ENCODE measurements at places on chromosomes 3 and 15.

DNA sequence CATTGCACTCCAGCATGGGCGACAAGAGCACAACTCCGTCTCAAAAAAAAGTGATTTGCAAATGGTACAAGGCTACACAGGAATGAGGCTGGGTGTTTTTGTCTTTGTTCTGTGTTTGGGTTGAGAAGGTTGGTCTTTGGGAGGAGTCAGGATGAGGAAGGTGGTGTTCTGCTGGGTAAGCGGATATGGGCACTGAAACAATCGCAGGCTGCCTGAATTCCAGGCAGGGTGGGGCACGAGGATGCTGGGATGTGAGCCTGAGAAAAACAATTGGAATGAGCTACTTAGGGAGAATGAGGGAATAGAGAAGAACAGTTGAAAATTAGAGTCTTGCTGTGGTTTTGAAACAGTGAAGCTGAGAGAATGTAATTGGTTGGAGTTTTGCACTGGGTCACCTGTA lies 51.6 kb downstream of the ZBTB38 start:
- DNase-seq = no peak

DNA sequence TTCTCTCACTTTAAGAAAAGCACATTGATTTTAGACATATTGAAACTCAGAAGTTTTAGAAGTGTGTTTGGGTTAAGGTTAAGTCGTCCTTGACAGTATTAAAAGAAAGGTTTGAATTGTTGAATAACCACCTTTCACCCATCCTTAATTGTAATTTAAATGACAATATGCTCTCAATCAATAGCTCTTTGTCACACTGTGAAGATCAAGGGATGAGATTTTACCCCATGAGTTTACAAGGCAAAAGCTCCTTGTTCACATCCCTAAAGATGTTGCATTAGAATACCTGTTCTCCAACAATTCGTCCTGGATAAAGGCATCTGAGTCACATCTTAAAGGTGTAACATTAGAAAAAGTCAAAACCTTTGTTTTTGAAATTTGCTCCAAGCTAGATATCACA lies 220.4 kb upstream of the MDFIC2 start:
- DNase-seq = no peak

DNA sequence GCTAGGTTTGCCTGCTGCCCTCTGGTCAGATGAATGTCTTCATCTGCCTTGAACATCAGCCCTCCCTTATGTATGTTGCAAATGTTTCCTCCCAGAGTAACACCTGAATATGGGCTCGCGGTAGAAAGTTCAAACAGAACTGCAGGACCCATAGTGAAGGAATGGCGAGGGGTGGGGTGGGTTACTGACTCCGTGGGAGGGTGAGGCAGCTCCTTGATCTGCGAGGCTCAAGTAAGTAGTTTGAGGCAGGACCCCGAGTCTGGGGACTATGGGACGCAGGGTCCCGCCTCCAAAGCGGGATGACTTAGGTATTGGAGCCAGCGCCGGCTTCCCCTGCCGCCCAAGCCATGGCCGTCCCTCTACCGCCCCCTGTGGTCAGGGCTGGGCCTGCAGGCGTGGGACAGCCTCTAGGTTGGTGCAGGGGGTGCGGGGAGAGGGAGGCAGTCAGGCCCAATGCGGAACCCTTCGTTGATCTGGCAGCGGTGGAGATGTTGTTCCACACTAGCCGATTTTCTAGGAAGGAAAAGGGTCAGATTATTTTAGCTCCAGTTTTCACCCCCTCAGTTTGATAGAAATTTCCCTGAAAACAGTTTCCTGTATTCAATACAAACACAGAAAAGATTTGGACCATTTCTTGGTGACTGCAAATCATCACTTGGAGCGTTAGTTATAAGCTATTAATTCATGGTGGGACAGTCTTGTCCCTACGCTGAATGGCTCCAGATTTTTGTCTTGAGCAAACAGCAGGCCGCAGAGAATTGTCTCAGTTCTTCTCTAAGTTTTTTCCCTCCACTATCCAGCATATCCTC lies 72.3 kb downstream of the CORO2B start:
- DNase-seq = peak; percentile 76

- no peak for DNase-seq
Observed at GRCh38 chr3:14039149-14039548, 85.5 kb downstream of the CHCHD4 start.

- no peak for DNase-seq
Observed at GRCh38 chr3:61783993-61784718, 222.8 kb downstream of the PTPRG start.

DNA sequence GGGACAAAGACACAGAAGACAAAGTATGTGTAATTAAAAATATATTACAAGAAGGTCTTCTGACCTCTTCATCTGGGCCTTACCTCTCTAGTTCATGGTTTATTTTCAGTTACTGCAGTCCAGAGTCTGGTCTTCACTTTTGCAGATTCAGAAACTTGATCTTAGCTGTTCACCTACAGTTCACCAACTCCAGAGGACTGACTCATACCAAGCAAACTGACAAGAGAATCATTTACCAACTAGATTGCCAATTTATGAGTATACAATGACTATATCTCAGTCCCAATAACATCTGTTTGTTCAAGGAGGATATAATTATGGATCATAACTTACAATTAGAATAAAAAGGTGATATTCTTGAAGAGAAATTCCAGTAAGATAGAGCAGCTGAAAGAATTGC lies 9.0 kb downstream of the P2RY1 start:
- DNase-seq = no peak

GRCh38 chr3:126449621-126450051 lies 26.1 kb downstream of the ZXDC start:
- DNase-seq = no peak

- DNase-seq = no peak
Observed at GRCh38 chr3:75171630-75172230, 492.4 kb upstream of the FRG2C start.

DNA sequence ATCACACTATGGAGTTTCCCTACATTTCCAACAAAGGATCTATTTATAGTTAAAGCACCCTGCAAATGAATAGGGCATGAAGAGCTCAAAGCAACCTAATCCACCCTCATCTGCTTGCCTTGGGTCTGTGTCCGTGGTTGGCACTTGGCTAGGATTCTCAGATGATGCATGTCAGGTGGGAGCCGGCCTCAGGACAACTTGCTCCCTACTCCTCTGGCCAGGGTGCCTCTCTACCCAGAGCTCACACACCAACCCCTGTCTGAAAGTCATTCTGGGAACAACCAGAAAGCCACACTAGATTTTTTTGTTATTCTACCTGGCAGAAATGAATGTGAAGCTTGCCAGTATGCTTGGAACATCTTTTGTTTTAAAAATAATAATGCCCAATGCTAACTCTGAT lies 13.2 kb downstream of the ARHGEF3 start:
- no peak for DNase-seq

DNA sequence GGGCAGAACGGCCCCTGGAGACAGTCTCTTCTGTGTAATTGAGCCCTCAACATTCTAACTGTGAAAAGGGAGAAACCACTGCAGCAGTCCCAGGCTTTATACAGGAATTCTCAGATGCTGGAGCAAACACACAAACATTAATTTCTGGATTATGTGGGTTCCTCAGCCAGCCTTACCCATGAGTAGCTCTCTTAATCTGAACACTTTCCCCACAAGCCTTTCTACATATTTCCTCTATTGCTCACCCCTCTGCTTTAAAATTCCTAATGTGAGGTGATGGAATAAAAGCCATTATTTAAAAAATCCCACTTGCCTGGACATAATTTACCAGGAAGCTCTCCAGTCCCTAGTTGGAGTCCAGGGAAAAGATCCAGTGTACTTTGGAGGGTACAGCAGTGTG lies 139.0 kb downstream of the CTNNB1 start:
- DNase-seq = no peak

DNA sequence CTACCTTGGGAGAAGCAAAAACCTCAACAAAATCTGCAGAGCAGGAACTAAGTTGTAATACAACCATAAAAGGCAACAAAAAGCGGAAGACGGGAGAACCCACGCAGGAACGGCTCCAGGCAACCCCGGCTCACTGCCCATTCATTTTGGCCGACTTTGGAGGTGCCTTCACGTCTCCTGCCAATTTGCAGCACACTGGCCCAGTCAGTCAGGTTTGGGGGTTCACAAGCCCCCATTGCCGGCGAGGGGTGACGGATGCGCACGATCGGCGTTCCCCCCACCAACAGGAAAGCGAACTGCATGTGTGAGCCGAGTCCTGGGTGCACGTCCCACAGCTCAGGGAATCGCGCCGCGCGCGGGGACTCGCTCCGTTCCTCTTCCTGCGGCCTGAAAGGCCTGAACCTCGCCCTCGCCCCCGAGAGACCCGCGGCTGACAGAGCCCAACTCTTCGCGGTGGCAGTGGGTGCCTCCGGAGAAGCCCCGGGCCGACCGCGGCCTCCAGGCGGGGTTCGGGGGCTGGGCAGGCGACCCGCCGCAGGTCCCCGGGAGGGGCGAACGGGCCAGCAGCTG lies 463 bp downstream of the TERC start:
- peak; percentile 57 for DNase-seq

GRCh38 chr3:168284728-168285127 lies 189.0 kb upstream of the GOLIM4 start:
- DNase-seq = no peak

GRCh38 chr3:130341388-130341787 lies 4.1 kb upstream of the COL6A5 start:
- no peak for DNase-seq

DNA sequence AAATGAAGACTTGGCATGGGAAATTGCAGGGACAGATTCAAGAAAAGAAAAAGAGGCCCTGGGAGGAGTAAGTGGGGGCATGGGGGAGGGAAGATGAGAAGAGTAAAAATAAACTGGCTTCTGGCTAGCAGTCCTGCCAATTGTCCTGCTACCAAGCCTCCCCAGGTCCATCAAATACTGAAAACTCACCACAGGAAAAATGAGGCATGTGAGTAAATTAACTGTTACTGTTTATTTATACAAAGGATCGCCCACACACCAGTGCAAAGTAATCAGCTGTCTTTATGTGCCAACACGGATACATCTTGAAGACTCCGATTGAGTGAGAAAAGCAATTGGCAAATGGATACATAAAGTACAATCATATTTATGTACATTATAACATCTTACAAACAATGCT lies 10.7 kb upstream of the KLHL25 start:
- no peak for DNase-seq

DNA sequence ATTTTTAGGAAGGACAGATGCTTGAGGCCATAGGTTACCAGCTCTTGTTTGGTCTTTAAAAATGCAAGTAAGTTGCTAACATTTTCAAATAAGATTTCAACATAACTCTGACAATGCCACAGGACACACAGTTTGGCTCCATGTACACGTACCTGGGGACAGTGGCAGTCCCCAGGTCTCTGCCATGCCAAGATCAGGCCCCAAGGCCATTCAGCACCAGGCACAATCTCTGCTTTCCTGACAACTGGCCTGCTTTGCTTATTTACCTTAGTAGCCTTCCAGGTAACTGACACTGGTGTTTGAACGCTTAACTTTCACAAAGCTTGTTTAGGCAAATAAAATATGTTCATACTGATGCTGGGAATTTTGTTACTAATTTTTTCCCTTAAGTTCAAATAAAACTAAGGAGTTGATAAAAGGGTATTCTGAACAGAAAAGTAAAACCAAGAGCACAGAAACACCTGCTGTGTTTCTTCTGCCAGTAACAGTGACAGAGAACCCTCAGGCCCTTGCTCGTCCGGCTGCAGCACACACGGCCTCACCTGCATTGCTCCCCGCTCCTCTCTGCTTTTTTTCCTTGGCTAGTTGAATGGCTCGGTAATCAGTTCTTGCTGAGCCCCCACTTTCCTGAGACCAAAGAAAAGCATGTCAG lies 16.5 kb downstream of the ZXDC start:
- no peak for DNase-seq

DNA sequence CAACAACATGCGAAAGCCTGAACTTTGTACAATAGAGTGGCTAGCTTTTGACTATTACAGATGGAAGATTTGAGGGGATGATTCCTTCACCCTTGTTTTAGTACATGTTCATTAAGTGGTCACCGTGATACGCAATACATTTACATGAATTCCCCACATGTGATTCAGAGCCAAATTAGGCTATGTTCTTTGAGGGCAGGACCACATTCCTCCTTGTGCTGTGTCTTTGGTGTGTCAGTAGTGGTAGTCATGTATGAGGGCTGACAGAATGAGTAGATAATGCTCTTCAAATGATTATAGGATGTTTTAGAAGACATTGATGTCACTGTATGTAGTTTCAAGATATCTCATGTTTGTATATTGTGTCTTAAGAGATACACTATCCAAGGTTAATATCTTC lies 12.1 kb downstream of the PTPRG start:
- no peak for DNase-seq

- DNase-seq = no peak
Observed at GRCh38 chr15:60795471-60795870, 316.5 kb upstream of the ICE2 start.

GRCh38 chr15:70974004-70974832 lies 81.6 kb downstream of the LRRC49 start:
- DNase-seq = no peak

GRCh38 chr3:188169830-188170455 lies 16.0 kb downstream of the LPP start:
- no peak for DNase-seq

DNA sequence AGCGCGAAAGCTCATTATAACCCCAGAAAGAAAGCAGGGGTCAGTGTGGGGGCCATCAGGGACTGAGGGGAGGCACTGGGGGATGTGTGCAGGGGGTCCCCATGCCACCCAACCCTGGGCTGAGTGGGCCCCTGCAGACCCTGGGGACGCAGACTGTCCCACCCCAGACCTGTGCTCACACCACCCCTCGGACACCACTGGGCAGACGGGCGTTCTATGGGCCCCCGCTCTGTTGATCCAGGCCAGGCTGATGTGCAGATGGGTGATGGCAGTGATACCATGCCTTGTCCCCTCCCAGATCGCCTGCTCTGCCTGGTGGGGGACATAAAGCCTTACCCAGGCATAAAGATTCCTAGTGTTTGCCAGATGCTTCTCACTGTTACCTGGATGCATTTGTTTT lies 259.7 kb upstream of the TLE3 start:
- DNase-seq = no peak

- no peak for DNase-seq
Observed at GRCh38 chr3:10157031-10157430, 7.7 kb upstream of the IRAK2 start.

DNA sequence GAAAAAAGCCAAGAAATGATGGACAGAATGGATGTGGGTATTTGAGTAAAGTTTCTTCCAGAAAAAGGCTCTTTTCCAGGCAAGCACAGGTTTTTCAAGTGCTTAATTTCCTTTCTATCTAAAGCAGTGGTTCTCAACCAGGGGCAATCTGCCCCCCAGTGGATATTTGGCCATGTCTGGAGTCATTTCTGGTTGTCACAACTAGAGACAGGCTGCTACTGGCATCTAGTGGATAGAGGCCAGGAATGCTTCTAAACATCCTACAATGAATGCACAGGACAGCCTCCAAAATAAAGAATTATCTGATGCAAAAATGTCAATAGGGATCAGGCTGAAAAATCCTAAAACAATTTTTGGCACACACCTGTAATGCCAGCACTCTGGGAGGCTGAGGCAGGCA lies 23.9 kb downstream of the SEC22C start:
- DNase-seq = no peak

GRCh38 chr3:55484801-55485791 lies 2.0 kb downstream of the WNT5A start:
- peak; percentile 85 for DNase-seq

DNA sequence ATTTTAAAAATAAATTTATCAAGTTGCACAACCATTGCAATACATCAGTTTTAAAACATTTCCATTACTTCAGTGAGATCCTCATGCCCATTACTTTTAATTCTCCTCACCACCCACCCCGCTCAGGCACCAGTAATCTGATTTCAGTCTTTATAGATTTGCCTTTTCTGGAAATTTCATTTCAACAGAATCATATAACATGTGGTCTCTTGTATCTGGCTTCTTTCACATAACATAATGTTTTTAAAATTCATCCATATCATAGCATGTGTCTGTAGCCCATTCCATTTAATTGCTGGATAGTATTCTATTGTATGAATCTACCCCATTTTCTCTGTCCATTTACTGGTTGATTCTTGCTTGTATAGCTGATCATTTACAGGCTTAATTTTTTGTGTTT lies 110.3 kb upstream of the TMEM108 start:
- no peak for DNase-seq
